NCI-H1417 (cell line): ENCODE measurements at places on chromosomes 12 and 14.

DNA sequence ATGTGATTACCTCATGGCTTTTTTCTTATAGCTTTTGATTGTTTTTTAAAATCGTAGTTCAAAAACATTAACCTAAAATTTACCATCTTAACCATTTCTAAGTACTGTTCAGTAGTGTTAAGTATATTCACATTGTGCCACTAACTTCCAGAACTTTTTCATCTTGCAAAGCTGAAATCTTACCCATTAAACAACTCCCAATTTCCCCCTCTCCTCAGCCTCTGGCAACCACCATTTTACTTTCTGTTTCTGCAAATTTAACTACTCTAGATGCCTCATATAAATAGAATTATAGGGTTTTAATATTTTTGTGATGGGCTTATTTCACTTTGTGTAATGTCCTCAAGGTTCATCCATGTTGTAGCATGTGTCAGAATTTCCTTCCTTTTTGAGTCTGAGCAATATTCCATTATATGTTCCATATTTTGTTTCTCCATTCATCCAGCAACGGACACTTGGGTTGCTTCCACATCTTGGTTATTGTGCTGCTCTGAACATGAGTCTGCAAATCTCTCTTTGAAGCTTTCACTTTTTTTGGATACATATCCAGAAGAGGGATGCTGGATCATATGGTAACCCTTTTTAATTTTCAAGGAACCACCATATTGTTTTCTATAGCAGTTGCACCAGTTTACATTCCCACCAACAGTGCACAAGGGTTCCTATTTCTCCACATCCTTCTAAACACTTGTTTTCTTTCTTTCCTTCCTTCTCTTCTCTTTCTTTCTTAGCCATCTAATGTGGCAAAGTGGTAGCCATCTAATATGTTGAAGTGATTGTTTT lies 5.0 kb downstream of the HIF1A start:
- no peak for DNase-seq

- no peak for DNase-seq
Measured at GRCh38 chr12:67855103-67855502, 134.1 kb upstream of the IFNG-AS1 start.

- DNase-seq = peak; percentile 50
Measured at GRCh38 chr12:121579190-121579791, 1.5 kb downstream of the KDM2B start.

- DNase-seq = no peak
Measured at GRCh38 chr12:27840229-27840999, 60.4 kb upstream of the MANSC4 start.

DNA sequence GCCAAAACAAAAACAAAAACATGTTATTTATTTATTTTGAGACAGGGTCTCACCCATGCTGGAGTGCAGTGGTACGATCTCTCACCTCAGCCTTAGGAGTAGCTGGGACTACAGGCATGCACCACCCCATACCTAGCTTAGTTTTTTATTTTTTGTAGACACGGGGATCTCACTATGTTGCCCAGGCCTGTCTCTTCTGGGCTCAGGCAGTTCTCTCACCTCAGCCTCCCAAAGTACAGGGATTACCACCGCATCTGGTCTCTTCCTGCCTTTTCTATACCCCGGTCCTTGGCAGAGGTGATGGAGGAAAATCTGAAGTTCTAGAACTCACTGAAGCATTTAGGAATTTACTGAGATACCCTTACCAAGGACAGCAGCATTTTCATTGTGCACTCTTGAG lies 6.8 kb upstream of the IRF2BPL start:
- no peak for DNase-seq

DNA sequence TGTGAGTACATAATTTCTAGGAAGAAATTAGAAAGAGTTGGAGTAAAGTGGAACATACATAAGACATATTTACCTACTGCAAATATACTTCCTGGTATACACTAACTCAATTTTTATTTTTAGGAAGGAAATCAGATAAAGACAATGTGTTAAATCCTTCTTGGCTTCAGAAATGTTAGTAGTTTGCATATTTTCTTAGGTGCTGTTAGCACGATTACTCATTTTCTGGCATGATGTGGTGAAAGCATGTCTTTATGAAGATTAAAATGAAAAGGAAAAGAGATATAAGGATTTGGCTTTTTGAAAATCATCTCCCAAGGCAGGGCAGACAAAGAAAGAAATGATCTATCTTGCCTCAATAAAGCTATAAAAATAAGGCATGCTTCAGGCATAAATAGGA lies 287.6 kb upstream of the E2F7 start:
- DNase-seq = no peak

DNA sequence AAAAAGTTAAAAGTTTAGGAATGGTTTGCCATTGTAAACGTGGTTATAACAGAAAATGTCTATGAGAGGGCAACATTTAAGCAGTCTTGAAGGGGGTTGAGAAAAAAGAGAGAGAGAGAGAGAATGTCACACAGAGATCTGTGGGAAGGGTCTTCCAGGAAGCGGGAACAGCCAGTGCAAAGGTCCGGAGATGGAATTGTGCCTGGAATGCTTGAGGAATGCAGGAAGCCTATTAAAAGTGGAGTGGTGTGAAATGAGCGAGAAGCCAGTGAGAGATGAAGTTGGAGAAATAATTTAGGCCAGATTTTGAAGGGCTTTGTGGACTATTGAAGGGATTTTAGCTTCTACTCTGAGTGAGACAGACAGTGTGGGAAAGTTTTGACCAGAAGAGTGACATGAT lies 406.8 kb upstream of the TBX3 start:
- DNase-seq = no peak

DNA sequence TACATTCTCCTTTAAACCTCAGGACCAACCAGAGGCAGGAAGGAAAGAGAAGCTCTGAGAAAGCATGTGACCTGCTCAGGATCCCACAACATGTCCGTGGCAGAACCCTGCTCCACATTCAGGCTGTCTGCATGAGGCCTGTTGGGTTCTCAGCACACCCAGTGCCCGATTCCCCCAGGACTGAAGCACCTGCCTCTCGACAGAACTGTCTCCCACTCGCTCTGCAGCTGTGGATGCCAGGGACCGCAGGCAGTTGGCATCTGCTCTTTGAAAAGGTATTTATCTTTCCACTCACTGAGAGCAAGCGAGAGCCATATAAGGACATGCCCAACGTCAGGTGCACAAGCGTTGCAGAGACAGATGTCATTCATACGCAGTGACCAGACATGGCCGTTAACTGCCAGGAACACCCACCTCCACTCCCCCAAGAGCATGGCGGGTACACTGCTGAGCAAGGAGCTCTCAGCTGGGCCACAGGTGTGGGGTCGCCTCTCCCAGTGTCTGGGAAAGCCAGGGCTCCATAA lies 18.9 kb downstream of the PITPNM2 start:
- peak; percentile 95 for DNase-seq

DNA sequence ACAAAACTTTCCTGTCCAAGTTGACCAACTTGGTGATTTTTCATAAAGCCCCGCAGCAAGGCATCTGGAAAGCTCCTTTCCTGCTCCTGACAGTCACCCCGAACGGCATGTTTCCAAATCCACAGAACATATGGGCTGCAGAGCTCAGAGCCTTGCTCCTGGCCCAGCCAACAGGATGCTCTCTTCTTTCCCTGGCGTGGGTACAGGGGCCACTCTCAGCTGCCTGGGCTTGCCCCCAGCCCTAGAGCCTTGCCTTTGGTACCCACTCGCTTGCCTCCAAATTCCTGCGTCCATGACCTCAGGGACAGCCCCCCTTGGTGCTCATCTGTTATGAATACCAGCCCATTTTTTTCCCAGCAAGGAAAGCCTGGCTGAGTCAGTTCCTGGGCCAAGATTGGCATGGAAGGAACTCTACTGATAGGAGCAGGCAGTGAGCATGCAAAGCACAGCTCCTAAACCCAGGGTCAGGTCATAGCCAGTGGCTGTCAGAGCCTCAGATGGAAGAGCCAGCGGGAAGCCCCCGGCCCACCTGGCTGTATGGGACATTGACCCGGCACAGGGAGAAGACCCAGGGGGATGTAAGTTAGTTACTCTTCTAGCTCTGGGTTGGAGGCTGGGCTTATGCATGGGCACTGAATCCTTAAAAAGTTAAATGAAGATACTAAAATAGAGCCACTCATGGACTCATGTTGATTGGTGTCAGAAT lies 105.3 kb upstream of the RTL1 start:
- DNase-seq = no peak
